ENCODE measurements at places on chromosomes 11 and 22. TPM values are rescaled to one million over a fixed set of nuclear protein-coding genes. Genes with fewer than 3 reads are reported as not detected.

The MMP11 gene
- total RNA-seq = 4.1 TPM

The UBQLN3 gene
- total RNA-seq = not detected

The LSP1 gene
- 0.20 TPM for total RNA-seq

The BIK gene
- 0.53 TPM for total RNA-seq

The MOGAT2 gene
- not detected for total RNA-seq

The C11orf42 gene
- not detected for total RNA-seq

The SYTL2 gene
- 2.0 TPM for total RNA-seq

The BTG4 gene
- total RNA-seq = not detected

The TSPAN18 gene
- 29.4 TPM for total RNA-seq

The OR2AT4 gene
- total RNA-seq = not detected

The TIMP3 gene
- total RNA-seq = 107 TPM

The BTBD18 gene
- not detected for total RNA-seq

The OR8J1 gene
- total RNA-seq = not detected

The C11orf86 gene
- total RNA-seq = not detected

The CATSPERZ gene
- total RNA-seq = 0.15 TPM

The ETS1 gene
- total RNA-seq = 90.3 TPM

The SNX32 gene
- total RNA-seq = not detected

The PAK1 gene
- total RNA-seq = 1.4 TPM

The NUP50 gene
- total RNA-seq = 48.5 TPM

The SMIM35 gene
- total RNA-seq = not detected

The PRODH gene
- total RNA-seq = not detected

The TMPRSS6 gene
- not detected for total RNA-seq

The PPP1CA gene
- 278 TPM for total RNA-seq

The MYBPC3 gene
- total RNA-seq = not detected

The PDE3B gene
- total RNA-seq = 0.27 TPM

The OR8D4 gene
- not detected for total RNA-seq

The CECR2 gene
- 0.05 TPM for total RNA-seq

The MMP13 gene
- not detected for total RNA-seq

The PIK3IP1 gene
- 6.3 TPM for total RNA-seq

The MFRP gene
- total RNA-seq = 0.07 TPM

The TMEM191C gene
- total RNA-seq = not detected

The UBQLNL gene
- not detected for total RNA-seq

The ABCC8 gene
- total RNA-seq = not detected

The CCDC81 gene
- 1.4 TPM for total RNA-seq

The POTEH gene
- total RNA-seq = not detected

The ADM gene
- total RNA-seq = 103 TPM

The OR6T1 gene
- total RNA-seq = not detected

The RASL10A gene
- total RNA-seq = 0.07 TPM

The SAA1 gene
- not detected for total RNA-seq

The KCNA4 gene
- total RNA-seq = not detected

The CRYBA4 gene
- total RNA-seq = not detected

The UPK2 gene
- not detected for total RNA-seq

The IFITM2 gene
- 259 TPM for total RNA-seq

Data from mammary microvascular endothelial cell (primary cell).